ENCODE measurements at places on chromosomes 3 and 15.

DNA sequence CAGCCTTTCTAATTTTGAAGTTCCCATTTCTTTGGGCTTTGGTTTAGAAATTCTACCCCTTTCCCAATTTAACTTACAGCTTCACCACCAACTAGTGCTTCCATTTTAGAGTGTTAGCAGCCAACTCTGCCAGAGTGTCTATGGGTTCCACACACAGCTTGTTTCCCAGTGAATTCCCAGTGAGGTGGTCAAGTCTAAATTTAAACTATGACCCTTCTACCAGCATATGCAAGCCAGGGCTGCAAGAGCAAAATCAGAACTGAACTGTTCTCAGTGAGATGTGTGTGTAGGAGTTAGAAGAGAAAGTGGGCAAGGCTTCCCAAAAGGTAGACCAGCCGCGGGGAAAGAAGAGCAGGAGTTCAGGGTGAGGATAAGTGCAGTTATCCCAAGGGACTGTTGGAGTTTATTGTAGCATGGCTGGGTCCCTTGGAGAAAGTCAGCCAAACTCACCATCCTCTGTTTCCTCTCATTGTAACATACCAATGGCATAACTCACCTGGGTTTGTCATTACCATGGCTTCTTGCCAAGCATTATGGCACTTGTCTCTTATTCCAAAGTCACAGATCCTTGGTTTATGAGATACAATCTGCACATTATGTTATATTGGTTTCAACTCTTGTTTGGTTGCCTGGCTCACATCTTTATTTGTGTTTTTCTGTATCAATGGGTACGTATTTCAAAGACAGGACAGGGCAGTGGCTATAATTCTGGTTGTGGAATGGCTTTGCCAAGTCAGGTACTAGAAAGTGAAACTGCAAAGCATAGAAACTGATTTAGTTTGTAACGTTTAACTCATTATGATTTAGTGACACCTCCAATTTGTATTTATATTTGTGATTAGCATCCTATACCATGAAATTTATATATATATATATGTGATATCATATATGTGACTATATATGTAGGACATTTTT is 130.2 kb upstream of the UMPS start:
- DNase-seq = no peak

GRCh38 chr3:127408022-127408683 is 120.3 kb upstream of the PRR20G start:
- DNase-seq = no peak

- DNase-seq = peak; percentile 70
Observed at GRCh38 chr3:150737874-150738679, 24.9 kb downstream of the SIAH2 start.

GRCh38 chr3:128483657-128484403 is 9.2 kb downstream of the GATA2 start:
- DNase-seq = no peak

GRCh38 chr3:58333206-58334012 is 717 bp downstream of the PXK start:
- DNase-seq = peak; percentile 68

GRCh38 chr3:23650371-23651140 is 155.2 kb upstream of the UBE2E1 start:
- peak; percentile 62 for DNase-seq
